ENCODE measurements at places on chromosomes 12 and 14. TPM values are rescaled to one million over a fixed set of nuclear protein-coding genes. Genes with fewer than 3 reads are reported as not detected.

VSIG10 gene
- 3.4 TPM for polyA plus RNA-seq

KRT72 gene
- not detected for polyA plus RNA-seq

KRT4 gene
- not detected for polyA plus RNA-seq

APOLD1 gene
- polyA plus RNA-seq = 0.23 TPM

BICDL1 gene
- polyA plus RNA-seq = 1.1 TPM

CPSF6 gene
- 59.0 TPM for polyA plus RNA-seq

GRIN2B gene
- polyA plus RNA-seq = not detected

FGF6 gene
- polyA plus RNA-seq = not detected

ASPG gene
- not detected for polyA plus RNA-seq

WNT5B gene
- 0.33 TPM for polyA plus RNA-seq

Data from IgD-negative memory B cell (primary cell).